Liver (tissue), 10 donors: ENCODE measurements at places on chromosomes 2 and 18.

DNA sequence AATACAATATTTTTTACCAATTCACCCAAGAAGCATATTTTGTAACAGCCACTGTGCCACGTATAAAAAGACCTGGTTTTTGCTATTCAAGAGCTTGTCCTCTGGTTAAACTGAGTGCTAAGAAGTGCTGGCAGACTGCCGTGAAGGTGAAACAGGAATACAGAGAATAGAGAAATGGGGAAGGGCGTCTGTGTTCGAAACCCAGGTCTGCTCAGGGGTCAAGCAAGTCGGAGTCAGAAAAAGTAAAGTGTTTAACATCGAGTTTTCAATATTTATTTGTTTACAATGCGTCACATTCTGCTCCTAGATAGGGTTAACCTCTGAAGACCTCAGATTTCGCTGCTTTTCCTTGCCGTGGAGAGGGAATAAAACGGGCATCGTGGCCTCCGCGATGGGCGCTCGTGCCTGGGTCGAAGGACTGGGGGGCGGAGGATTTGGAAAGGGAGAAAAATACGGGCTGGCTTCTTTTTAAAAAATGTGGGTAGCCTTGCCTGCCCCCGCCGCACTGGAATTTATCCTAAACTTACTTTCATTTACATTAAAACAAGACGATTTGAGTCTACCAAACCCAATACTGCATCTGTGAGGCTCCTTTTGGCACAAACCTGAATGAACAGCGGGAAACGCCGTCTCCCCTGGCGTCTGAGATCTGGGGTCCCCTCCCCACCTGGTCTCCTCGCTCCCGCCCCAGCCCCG lies 1.1 kb upstream of the SNTG2 start:
- H3K4me1 ChIP-seq = peaks cover 6% of the 10 kb centered on the region
- H3K36me3 ChIP-seq = no peaks in the 10 kb centered on the region
- no peak overlapping the region for H3K27ac ChIP-seq
- H3K27me3 ChIP-seq = peaks cover 12% of the 10 kb centered on the region

DNA sequence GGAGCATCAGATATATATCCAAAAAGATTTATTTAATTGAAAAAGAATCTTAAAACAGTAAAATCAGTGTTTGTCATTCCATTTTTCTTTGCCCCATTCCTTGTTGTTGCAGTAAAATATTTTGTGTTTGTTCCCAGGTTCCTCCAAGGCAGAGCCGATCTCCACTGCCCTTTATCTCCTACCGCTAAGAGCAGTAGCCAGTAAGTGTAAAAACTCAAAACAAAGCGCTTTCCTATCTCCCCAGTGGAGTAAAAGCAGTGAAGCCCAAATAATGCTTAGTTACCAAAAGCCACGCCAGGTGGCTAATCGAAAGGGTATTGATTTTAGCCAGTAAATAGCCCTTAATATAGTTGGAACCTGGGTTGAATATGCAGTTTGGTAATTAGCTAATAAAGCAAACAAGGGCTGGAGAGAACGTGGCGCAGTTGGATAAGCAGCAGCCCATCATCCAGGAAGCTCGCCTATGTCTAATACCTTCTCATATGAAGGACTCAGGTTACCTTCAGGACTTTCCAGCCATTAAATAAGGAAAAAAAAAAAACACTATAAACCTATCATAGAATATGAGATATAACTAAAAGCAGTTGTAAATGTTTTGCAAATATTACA lies 12.4 kb upstream of the GPD2 start:
- no peak overlapping the region for H3K4me3 ChIP-seq
- DNase-seq = no peak
- no peaks in the 10 kb centered on the region for H3K4me1 ChIP-seq
- H3K27ac ChIP-seq = no peak overlapping the region
- no peaks in the 10 kb centered on the region for H3K27me3 ChIP-seq
- H3K36me3 ChIP-seq = no peaks in the 10 kb centered on the region

DNA sequence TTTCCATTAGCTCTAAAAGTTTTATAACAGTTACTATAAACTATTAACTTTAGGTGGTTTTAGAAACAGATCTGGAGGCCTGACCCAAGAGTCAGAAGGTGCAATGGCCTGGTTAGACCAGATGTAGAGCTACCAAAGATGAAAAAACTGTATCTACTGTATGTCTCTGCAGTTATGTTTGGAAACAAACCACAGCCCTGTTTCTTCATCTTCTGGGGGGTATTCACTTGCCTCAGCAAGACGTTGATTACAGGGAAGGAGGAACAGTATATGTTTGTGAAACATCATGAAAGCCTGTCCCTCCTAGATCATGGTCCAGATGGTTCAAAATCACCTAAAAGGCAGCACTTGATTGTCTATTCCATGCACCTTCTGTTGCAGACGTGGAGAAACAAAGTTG lies 220.2 kb downstream of the SUCLG1 start:
- no peaks in the 10 kb centered on the region for H3K27me3 ChIP-seq
- H3K4me1 ChIP-seq = no peaks in the 10 kb centered on the region
- DNase-seq = no peak
- no peaks in the 10 kb centered on the region for H3K36me3 ChIP-seq

DNA sequence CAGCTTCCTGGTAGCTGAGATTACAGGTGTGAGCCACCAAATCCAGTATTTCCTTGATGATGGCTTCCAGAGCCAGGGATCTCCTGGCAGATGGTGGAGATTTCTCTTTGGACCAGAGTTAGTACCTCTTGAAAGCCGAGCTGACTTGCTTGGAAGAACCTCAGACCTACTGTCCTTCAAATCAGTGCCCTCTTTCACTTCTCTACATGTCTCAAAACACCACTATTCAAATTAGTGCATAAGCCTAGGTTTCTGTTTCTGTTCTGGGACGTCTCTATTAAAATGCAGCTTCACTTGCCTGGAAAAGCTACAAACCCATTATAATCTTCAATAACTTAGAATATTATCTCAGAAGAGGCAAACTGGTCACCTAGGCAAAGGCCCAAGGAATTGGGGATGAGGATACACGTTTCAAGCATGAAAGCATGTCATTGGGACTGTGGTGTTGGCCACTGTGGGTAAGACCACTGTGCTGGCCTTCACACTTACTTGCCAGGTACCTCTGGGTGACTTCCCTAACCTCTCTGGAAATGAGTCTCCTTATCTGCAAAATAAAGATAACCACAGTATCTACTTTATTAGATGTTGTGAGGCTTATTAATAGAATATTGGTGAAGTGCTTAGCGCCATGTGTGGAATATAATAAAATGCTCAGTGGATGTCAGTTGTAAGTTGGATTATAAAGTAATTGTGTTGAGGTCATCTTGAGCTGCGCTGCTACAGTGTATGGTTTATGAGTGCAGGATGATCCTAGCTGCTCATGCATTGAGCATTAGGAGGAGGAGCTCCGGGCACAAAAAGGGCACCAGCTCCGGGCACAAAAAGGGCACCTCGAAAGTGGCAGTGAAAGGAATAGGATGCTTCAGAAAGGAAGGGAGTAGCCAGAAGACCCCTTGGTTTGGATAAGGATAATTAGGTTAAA lies 84.5 kb downstream of the DOCK10 start:
- H3K27ac ChIP-seq = no peak overlapping the region
- no peak overlapping the region for H3K4me3 ChIP-seq
- H3K27me3 ChIP-seq = no peaks in the 10 kb centered on the region
- H3K4me1 ChIP-seq = no peaks in the 10 kb centered on the region

DNA sequence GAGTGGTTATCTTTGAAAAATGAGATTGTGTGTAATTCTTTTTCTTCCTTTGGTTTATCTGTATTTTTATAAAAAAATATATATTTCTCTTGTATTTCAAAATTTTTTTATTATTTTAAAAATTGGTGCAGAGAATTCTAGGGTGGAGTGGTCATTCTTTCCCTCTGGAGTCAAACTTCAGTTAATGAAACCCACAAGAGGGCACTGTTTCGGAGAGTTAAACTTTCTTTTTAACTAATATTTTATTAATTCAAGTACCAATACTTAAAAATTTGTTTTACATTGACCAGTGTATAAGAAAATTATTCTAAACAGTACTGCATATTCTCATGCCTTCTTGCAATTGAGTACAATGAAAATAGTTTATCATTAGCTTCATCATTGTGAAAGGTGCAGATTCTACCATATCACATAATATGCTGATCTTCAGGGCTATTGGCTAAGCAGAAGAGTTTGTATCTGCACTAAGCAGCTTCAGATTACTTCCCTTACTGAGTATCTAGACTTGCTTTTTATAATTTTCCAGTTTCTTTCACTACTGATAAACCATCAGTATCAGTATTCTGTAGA lies 50.1 kb downstream of the HS1BP3 start:
- H3K27ac ChIP-seq = no peak overlapping the region
- no peaks in the 10 kb centered on the region for H3K27me3 ChIP-seq
- no peak overlapping the region for H3K4me3 ChIP-seq
- no peak for DNase-seq

- H3K36me3 ChIP-seq = no peaks in the 10 kb centered on the region
- no peak for DNase-seq
- H3K4me3 ChIP-seq = no peak overlapping the region
- H3K27ac ChIP-seq = no peak overlapping the region
- no peaks in the 10 kb centered on the region for H3K4me1 ChIP-seq
- H3K27me3 ChIP-seq = no peaks in the 10 kb centered on the region
These were observed 348.9 kb downstream of the OSR1 start for GRCh38 chr2:19009510-19009909.

GRCh38 chr2:2108756-2109155 lies 222.3 kb downstream of the MYT1L start:
- no peak overlapping the region for H3K4me3 ChIP-seq
- no peaks in the 10 kb centered on the region for H3K36me3 ChIP-seq

- no peak for DNase-seq
- no peaks in the 10 kb centered on the region for H3K27me3 ChIP-seq
- H3K4me3 ChIP-seq = no peak overlapping the region
These were observed 105.6 kb upstream of the STK17B start for GRCh38 chr2:196277002-196277401.

DNA sequence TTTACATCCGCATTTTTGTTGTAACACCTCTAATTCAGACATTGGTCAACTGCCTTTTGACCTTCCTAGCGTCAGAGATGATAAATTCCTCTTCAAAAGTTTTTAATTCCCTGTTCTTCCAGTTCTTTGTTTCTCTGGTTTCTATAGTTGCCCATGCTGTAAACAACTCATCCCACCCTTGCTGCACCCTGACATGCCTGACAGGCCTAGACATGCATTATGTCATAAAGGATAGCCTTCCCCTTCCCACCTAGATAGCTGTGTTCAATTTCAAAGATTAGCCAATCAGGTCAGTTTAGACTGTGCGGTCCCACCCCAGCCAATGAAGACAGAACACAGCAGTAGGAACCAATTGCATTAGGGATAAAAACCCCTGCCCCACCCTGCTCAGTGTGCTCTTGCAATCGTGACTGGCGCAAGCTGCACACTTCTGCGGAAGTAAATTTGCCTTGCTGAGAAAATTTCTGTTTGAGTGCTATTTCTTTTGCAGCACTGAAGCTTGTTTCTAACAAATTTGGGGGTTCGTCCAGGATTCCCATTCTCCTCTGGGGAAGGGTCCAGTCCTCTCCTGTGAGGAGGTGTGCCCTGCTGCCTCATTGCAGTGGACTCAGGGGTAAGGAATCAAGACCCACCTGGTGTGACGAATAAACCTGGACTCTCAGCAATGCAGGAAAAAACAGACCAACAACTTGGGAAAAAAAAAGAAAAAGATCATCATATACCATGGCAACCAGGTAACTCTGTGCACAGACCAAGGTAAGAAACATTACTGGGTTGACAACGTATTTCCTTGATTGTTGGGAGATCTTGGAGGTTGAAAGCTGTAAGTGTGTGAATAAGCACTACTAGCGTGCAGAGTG lies 9.1 kb upstream of the SAP130 start:
- H3K27me3 ChIP-seq = no peaks in the 10 kb centered on the region
- no peak overlapping the region for H3K27ac ChIP-seq
- peak overlapping the region; percentile 5 for H3K4me3 ChIP-seq
- H3K4me1 ChIP-seq = no peaks in the 10 kb centered on the region
- no peak for DNase-seq

- DNase-seq = no peak
- no peak overlapping the region for H3K4me3 ChIP-seq
These were observed 149.0 kb downstream of the MEIS1 start for GRCh38 chr2:66583881-66584280.

- DNase-seq = peak; percentile 51
- H3K4me3 ChIP-seq = peak overlapping the region; percentile 96
- peaks cover 7% of the 10 kb centered on the region for H3K4me1 ChIP-seq
These were observed 1.4 kb downstream of the RNF138 start for GRCh38 chr18:32093102-32093511.

DNA sequence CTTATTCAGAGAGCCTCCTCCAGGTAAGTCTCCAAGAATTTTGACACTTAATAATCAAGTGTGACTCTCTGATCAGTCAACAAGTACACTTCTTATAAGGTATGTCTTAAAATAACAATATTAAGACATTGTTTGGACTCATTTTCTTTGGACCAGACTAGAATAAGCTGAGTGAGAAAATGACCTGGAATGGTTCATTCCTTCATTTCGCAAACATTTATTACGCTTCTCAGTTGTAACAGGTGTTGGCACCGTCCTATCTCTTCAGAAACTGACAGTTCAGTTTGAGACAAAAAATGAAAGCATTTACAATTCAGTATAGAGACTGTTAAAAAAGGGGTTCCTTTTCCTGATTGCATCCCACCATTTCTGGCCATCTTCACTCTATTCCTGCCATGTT lies 46.6 kb downstream of the TSPYL6 start:
- no peak for DNase-seq
- H3K4me3 ChIP-seq = no peak overlapping the region
- no peak overlapping the region for H3K27ac ChIP-seq
- peaks cover 11% of the 10 kb centered on the region for H3K4me1 ChIP-seq
- no peaks in the 10 kb centered on the region for H3K27me3 ChIP-seq

DNA sequence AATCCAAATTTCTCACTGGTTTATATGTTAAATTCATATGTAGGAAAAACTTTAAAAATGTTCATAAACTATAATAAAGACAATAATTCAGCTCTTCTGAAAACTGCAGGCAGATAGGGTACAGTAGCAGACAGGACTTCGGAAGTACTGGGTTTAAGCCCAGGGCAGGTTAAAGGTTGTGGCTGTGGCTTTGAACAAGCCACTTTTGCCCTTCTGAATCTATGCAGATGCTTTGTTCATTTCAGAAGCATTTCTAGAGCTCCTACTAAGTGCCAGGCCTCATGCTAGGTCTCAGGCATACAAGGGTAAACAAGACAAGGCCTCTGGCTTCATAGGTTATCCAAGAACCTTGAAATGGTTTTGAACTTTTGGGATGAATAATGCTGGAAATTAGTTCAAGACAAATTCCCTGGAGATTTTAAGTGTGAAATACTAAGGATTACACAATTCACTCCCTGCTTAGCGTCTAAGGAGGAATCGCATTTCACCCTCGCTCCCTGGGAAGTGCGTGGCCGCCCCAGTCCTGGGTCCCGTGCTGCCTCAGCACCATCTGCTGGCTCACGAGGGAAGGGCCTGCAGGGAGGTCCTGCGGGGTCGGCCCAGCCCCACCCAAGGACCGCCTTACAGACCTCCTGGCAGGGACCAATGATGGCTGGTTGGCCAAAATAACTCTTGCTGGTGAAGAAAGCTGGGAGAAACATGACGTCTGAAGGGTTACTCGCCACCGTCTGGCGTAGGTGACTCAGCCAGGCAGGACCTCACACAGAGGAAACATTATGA lies 67.7 kb upstream of the L3MBTL4 start:
- H3K27me3 ChIP-seq = no peaks in the 10 kb centered on the region
- H3K27ac ChIP-seq = no peak overlapping the region
- H3K4me1 ChIP-seq = peaks cover 5% of the 10 kb centered on the region

- H3K4me3 ChIP-seq = no peak overlapping the region
- no peak for DNase-seq
- no peaks in the 10 kb centered on the region for H3K4me1 ChIP-seq
- H3K27ac ChIP-seq = no peak overlapping the region
These were observed 28.2 kb upstream of the ATG16L1 start for GRCh38 chr2:233223059-233223894.
